DMS 273 treated with DMSO at 0.1 percent for 48 hours (cell line): ENCODE measurements at places on chromosomes 6 and 20.

GRCh38 chr6:71168233-71168765, 120.3 kb upstream of the OGFRL1 start:
- no peak for DNase-seq

DNA sequence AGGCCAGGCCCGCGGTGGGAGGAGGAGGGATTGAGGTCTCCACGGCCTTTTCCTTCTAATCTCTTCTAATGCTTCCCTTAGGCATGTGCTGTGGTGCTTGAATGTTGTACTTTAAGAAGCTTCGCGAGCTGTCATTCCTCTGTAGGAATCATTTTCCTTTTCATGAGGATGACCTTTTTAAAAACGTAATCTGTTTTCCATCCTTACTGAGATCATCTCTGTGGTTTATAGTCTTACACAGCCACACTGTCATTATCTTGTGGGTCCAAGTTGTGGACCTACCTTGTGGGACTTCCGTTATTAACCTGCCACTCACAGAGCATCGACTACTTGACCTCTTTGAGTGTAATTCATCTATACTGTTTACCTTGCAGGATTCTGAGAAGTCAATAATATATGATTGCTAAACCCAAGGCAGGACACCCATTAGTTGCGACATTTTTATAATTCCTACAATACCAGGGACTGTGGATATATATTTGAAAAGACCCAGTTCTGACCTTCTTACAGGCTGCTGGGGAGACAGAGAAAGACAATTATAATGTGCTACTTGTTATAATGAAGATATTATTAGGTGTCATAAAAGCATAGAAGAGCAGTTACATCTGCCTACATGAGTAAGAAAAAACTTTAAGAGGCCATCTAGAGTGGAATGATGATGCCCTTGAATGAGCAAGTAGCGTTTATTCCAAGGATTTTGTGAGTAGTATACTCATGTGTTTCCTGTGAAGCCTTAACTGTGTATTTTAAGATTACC, 842 bp downstream of the SLC25A27 start:
- no peak for DNase-seq

DNA sequence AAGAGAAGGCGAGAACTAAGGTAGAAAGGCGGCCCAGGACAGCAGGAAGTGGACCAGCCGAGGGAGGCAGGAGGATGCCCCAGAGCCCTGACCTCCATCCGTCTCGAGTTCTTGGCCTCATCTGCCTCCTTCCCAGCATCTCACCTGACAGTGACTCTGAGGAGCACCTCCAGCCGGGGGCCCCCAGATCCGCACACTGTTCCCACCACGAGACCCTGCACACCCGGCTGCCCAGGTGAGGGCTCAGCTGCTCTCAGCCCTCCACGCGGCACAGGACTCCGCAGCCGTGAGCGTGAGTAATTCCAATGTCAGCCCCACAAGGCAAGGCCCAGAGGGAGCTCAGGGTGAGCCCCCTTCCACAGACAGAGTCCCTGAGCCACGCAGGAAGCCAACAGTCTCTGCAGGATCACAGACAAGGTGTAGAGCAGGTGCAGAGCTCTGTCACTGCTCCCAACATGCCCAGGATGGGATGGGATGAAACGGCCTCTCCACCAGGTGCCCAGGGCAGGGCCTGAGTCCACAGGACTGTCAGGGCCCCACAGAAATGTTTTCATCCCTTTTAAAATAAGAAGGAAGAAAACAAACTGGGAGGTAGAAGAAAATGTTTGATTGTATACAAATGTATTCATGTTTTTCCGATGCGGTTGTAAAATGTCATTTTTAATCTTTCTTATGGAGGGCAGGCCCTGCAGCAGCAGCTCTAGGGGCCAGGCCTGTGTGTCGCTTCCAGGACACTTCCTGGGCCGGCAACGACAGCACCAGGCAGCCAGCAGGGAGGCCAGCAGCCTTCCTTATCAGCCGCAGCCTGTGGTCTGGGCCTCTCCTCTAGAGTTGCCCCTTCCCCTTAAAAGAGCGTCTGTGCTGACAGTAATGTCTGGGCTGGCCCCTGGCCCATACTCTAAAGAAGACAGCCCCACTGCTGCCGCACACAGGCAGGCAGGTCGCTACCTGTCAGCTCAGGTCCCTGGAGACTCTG, 66.9 kb downstream of the DLL1 start:
- DNase-seq = no peak

- no peak for DNase-seq
These were observed 44.6 kb downstream of the CDYL start for GRCh38 chr6:4820704-4821276.

- no peak for DNase-seq
These were observed 11.6 kb upstream of the CD164 start for GRCh38 chr6:109393886-109394281.

- DNase-seq = no peak
These were observed 49.0 kb upstream of the HTR1E start for GRCh38 chr6:86888301-86888700.

GRCh38 chr6:111873178-111874024, at the start of gene FYN:
Gene FYN, minus strand, starts transcription at chr6:111873452. Its CDS starts 153,401 bp downstream, at chr6:111720051.
- peak; percentile 97 for DNase-seq

DNA sequence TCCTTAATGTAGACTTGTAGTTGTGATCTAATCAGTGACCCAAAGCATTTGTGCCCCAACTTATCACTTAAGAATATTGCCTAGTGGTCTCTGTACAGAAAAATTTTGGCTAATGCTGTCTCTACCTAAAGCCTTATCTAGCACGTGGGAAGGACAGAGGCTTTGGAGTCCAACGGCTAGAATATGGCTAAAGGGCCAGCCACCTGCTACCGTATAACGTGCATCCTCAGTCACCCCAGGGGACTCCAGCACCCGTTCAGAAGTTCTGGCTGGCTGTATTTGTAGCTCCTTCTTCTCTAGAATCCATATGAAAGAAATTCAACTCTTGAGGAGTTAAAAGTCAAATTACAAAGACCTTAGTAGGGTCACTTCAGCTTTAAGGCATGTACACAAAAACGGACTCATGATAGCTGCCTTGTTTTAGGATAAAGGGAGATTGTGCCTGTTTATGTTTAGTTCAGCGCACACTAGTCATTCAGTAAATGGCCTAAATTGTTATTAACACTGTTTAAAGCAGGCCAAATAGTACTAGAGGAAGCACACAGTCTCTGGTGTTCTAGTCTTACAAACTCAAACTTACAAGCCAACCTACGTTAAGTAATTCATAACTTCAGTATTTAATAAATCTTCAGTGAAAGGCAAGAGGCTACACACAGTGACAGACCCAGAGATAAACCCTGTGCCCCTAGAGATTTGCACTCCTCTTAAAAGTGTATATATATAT, 407.5 kb upstream of the PLCB4 start:
- DNase-seq = no peak

DNA sequence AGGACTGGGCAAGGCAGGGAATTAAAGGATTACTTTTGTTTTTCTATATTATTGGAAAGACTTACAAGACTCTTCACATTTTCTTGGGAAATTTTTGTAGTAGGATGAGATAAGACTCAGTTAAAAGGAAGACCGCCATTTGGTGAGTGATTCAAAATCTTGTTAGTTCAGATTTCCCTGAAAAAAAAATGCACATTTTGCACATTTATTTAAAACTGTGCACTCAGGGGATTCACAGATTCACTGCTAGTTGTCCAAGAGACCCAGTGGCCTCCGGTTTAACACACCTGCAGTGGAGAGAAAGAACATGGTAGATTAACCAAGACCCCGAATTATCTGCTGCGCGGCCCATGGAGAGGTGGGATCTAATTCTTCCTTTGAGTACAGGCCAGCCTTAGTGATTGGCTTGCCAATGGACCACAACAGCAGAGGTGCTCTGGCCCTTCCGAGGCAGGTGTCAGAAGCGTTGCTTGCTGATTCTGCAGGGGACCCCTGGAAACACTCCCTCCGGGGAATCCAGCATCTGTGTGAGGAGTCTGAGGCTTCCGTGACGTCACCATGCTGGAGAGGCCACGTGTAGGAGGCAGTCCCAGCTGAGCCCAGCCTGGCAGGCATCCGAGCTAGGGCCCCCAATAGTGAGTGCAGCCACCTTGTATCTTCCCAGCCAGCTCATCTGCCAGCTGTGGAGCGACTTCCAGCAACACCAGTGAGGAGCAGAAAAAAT, 68.9 kb downstream of the ZNF217 start:
- no peak for DNase-seq

- DNase-seq = no peak
These were observed 27.4 kb downstream of the KCNQ5 start for GRCh38 chr6:72649032-72649984.

DNA sequence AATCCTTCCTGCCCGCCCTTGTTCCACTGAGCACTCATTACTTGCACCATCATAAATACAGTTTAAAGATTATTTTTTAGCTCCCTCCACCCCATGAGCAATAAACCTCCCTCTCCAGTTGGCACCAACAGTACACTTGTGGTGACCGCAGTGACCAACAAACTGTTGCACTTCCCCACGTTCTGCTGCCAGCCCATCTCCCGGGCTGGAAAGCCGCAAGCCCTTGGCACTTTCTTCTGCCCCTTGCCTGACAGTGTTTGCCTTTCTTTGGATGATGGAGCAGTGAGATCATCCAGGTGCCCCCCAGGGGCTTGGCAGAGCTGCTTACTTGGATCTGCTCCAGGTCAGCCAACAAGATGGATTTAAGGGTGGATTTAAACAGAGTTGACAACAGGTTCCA, 21.6 kb downstream of the KCNB1 start:
- no peak for DNase-seq

GRCh38 chr20:2619961-2620595, 32.4 kb upstream of the NOP56 start:
- DNase-seq = no peak

DNA sequence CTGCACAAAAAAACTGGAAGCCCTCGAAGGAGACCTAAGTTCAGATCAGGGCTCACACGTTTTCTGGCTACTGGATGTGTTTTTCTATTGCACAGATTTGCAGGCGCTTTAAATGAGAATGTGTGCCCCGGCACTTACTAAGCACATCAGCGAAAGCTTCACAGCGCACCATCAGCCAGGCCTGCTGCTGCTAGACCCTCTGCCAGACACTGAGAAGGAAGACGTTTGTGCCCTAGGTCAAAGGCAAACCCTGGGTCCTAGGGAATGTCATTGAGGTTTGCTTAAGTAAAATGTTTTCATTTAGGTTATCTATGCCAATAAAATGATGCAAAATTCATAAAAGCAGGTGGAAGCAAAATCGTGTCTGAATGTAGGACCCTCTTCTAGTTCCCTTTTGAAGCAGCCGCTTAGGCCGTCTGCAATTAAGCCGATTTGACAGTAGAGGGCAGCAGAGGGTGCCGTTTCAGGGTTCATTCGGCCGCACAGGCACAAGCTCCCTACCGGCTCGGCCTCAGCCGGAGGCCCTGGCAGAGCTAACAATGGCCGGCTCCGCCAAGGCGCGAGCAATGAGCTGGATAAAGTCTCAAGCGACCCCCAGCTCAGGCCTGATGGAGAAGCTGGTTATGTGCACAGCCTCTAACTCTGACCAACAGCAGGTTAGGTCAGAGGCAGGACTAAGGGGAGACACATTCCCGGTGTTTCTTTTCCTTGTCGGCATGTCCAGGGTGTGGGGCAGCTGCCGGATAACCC, 107.2 kb upstream of the FOXA2 start:
- DNase-seq = no peak

DNA sequence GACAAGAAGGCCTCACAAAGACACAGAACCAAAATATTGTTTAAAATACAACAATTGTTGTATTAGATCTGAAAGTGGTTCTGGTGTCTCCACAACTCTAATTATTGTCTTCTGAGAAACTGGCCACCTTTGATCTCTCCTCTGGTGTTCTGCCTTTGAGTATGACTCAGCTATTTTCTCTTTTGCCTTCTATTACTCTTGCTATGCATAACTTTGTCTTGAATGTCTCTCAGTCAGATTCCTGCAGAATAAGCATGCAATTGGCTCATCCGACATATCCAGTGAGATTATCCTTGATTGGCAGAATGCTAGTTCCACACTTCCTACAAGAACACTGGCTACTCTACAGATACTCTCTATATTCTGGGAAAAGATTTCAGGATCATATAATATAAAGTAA, 14.3 kb upstream of the EPM2A start:
- no peak for DNase-seq

- DNase-seq = no peak
These were observed 32.1 kb downstream of the TOX2 start for GRCh38 chr20:43946659-43947315.

DNA sequence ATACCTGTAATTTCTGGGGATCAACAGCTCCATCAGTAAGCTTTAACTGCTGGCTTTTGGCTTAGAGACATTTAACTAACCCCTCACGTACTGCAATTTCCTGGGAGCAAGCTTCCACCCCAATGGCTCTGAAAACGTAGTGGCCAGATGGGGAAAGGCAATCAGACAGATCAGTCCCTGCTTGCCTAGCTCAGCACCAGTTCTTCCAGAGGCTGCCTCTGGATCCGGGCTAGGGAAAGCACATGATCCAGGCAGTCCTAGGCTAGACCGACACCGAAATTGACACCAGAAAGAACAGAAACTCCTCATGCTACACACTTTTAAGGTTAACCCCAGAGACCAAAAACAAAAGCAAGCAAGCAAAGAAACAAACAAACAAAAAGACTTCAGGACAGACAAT, 13.3 kb downstream of the PREP start:
- DNase-seq = no peak

- no peak for DNase-seq
These were observed 22.8 kb upstream of the PTPN1 start for GRCh38 chr20:50487397-50487796.

DNA sequence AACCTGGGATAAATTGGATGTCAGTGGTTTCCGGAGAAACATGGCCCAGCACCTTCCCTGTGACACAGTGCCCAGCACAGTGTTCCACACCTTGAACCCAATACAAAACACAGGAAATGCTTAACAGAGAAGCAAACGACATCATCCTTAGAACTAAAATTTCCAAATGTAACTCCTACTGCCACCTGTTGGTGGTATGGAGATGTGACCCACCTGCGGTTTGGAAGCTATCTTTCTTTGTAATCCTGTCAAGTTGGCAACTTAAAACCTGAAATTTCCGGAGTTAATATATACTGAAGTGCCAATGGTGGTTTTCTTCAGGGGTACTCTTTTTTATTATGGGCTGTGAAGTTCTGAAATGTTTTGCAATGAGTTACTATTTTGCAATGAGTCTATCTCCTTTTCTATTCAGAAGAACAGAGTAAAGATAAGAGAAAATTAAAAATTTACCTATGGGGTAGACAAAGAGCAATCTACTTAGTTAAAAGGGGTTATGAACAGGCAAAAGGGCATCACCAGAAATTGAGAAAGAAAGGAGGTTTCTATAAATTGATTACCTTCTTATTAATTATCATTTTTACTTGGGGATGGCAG, 658.8 kb downstream of the PTPRT start:
- peak; percentile 5 for DNase-seq

GRCh38 chr20:58571693-58572427, 56.7 kb upstream of the APCDD1L start:
- no peak for DNase-seq

DNA sequence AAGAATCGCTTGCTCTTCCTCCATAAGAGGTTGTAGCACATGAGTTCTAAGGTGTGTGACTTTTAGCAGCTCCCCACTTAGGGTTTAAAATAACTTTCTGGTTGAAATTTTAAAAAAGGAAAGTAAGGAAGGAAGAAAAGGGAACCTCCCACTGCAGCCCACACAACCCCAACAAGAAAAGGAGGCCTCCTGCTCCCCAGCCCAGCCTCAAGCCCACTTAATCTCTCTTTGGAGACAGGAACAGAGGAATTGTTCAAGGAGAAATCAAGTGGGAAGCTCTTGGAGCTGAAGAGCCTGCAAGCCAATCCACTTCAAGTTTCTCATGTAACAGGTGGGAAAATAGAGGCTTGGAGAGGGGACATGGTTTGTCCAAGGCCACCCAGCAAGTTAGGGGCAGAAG, 39.1 kb upstream of the PREX1 start:
- no peak for DNase-seq
